H1 (cell line): ENCODE measurements at places on chromosomes 2 and 18.

GRCh38 chr2:109448946-109449788 lies 164.6 kb downstream of the SEPTIN10 start:
- H3K27me3 ChIP-seq, result no peaks in the 10 kb centered on the region
- H3K36me3 ChIP-seq, result no peaks in the 10 kb centered on the region
- H3K4me3 ChIP-seq, result no peak overlapping the region
- H3K27ac ChIP-seq, result no peak overlapping the region
- H3K4me1 ChIP-seq, result no peaks in the 10 kb centered on the region

DNA sequence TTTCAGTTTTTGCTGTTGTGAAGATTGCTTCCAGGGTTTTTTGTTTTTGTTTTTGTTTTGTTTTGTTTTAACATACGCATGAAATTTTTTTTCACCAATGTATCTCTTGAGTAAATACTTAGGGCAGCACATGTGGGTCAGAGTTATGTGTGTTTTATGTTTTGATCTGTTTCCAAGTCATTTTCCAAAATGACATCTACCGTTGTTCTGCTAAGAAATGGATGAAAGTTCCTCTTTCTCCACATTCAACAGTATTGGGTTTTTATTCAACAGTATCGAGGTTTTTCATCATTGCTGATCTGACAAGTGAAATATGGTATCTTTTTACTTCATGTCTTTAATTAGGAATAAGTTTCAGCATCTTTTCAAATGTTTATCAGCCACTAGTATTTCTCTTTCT lies 16.7 kb downstream of the RNF144A start:
- no peak for DNase-seq
- no peaks in the 10 kb centered on the region for H3K36me3 ChIP-seq
- no peak overlapping the region for H3K4me3 ChIP-seq
- H3K27ac ChIP-seq, result no peak overlapping the region
- H3K27me3 ChIP-seq, result no peaks in the 10 kb centered on the region

- H3K4me1 ChIP-seq, result no peaks in the 10 kb centered on the region
- no peak overlapping the region for H3K27ac ChIP-seq
- no peak for DNase-seq
- no peaks in the 10 kb centered on the region for H3K36me3 ChIP-seq
- H3K4me3 ChIP-seq, result no peak overlapping the region
Measured at GRCh38 chr2:25367296-25367695, 25.6 kb upstream of the DNMT3A start.

DNA sequence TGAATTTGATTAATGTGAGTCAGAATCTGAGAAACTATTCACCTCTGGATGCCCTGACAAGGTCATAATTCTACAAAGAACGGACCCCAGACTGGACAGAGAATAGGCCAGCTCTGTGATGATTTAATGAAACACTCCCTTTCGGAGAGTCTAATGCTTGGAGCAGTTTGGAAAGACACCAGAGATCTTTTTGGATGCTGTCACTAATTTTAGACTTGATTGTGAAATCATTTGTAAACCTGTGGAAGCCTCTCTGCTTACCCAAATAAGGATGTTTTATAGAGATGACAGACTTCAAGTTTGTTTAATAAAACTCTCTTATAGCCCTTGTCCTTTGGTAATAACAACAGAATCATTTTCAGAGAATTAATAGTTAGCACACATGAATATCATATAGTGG lies 83.5 kb downstream of the MYL12B start:
- no peaks in the 10 kb centered on the region for H3K36me3 ChIP-seq
- DNase-seq, result no peak
- no peak overlapping the region for H3K27ac ChIP-seq

DNA sequence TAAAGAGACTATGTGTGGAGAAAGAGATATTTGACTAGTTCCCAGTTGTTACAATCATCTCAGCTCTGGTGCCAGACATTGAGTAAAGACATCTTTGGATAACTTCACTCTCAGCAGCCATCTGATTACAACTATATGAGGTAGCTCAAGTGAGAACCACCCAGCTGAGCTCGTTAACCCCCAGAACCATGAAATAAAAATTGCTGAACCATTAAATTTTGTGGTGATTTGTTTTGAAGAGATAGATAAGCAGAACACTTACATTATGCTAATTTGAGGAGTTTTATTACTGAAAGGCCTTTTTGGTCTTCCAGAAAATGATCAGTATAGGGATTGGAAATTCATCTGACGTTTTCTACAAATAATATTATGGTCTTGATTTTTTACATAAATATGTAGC lies 101.1 kb downstream of the PMS1 start:
- no peak overlapping the region for H3K4me3 ChIP-seq
- H3K4me1 ChIP-seq, result no peaks in the 10 kb centered on the region
- H3K27me3 ChIP-seq, result no peaks in the 10 kb centered on the region
- no peak for DNase-seq

- no peaks in the 10 kb centered on the region; the same call in 1 of the 2 replicates for H3K27me3 ChIP-seq
- no peak overlapping the region for H3K4me3 ChIP-seq
- H3K27ac ChIP-seq, result no peak overlapping the region
- no peaks in the 10 kb centered on the region for H3K36me3 ChIP-seq
Measured at GRCh38 chr2:235302263-235302662, 191.6 kb upstream of the AGAP1 start.

GRCh38 chr2:197306696-197307040 lies 3.9 kb downstream of the ANKRD44 start:
- no peak overlapping the region for H3K27ac ChIP-seq
- no peak overlapping the region for H3K4me3 ChIP-seq
- no peak for DNase-seq
- peaks cover 18% of the 10 kb centered on the region for H3K27me3 ChIP-seq
- no peaks in the 10 kb centered on the region for H3K36me3 ChIP-seq
- 0 out of 2 replicates have a peak, but pooled peaks cover 3% of the 10 kb centered on the region for H3K4me1 ChIP-seq

DNA sequence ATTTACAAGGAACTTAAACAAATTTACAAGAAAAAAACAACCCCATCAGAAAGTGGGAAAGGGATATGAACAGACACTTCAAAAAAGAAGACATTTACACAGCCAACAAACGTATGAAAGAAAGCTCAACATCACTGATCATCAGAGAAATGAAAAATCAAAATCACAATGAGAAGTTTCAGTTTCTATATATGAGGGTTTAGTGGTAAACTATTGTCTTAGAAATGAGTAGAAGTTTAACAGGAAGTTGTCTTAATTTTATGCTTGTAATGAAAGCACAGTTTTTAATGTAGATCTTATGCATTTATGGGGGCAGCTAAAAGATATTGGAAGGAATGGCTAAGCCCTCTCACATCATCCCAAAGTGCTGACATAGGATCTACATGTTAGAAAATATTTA lies 325.4 kb downstream of the ERBB4 start:
- H3K36me3 ChIP-seq, result no peaks in the 10 kb centered on the region
- H3K27me3 ChIP-seq, result no peaks in the 10 kb centered on the region
- no peak overlapping the region for H3K27ac ChIP-seq
- no peaks in the 10 kb centered on the region for H3K4me1 ChIP-seq
- H3K4me3 ChIP-seq, result no peak overlapping the region

GRCh38 chr2:224325941-224326340 lies 76.0 kb downstream of the FAM124B start:
- no peaks in the 10 kb centered on the region for H3K36me3 ChIP-seq
- no peak overlapping the region for H3K4me3 ChIP-seq
- H3K27me3 ChIP-seq, result no peaks in the 10 kb centered on the region
- no peak overlapping the region for H3K27ac ChIP-seq
- no peak for DNase-seq
